ENCODE measurements at places on chromosomes 7 and 10. TPM values are rescaled to one million over a fixed set of nuclear protein-coding genes. Genes with fewer than 3 reads are reported as not detected.

Gene SCIN
- 0.09 TPM for polyA plus RNA-seq

Gene IKZF1
- polyA plus RNA-seq = not detected

Gene PI4K2A
- polyA plus RNA-seq = 25.7 TPM

Gene TCERG1L
- polyA plus RNA-seq = not detected

DNA sequence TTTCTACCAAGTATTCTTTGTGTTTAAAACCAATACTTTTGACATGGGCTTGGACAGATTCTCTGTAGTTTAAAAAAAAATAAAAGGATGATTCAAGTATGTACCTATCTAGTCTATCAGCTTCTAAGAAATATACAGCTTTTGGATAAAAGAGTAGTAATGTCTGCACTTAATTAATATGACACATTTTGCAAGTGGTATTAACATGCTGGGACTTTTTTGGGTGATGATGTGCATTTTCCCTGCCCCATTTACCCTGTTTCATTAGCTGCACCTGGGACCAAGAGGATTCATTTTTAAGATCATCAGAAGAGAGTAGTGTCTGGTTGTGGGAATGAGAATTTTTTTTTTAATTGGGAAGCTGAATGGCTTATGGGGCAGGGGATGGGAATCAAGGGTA, 236.2 kb upstream of the KLF14 start:
- DNase-seq = no peak

DNA sequence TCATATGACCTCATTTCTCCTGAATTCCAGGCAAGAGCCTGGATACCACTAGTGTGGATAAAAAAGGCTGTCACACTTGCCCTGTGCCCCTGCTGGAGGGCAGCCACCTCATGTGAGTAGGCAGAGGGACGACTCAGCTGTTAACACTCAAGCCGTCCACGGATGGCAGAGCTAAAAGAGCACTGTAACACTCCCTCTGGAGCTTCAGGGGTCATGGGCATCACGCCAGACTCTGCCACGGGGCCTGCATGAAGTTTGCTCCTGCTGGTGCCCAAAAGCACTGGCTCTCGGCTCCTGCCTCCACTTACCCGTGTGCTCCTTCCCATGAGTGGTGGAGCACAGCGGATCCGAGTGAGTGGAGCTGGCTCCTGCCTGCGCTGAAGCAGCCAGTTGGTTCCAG, 919.8 kb upstream of the C7orf33 start:
- DNase-seq = no peak

- no peak for DNase-seq
Measured at GRCh38 chr7:4017785-4018184, 664.3 kb upstream of the FOXK1 start.

Gene CDNF
- polyA plus RNA-seq = 0.39 TPM

DNA sequence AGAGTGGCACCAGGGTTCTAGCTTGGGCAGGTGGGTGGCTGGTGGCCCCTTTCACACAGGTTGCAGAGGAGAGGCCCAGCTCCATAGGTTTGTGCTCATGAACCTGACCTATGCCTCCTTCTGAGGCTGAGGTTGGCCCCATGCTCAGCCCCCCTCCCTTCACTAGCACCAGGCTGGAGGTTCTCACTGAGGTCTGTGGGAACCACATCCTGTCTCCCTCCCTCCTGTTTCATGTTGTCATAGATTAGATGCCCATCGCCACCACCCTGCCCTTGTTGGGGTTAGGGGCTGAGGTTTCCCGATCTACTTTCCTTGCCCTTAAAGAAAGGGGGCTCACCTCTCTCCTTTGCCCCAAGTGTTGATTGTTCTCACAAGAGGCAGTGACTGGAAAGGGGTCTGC, 14.7 kb downstream of the NEUROG3 start:
- no peak for DNase-seq

DNA sequence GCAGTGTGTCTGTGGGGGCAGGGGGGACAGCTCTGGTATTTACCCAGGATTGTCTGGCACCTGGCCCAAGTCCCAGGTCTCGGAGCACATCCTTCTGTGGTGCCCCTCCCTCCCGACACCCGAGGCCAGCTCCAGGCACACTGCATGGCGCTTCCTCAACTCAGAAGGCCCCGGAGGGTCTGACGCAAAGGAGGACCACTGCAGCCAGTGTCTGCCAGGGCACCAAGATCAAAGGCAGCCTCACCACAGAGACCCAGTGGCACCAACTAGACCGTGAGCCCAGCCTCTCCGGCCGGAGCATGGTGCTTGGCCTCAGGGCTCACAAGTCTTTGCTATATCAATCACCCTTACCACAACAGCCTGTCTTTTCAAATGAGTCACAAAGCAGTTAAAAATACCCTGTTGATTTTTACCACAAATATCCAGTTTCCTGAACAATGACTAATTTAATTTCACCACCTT, 99.3 kb upstream of the DDC start:
- DNase-seq = peak; percentile 74
